Aorta (tissue), 5 donors: ENCODE measurements at places on chromosomes 12 and 14. TPM values are rescaled to one million over a fixed set of nuclear protein-coding genes. Genes with fewer than 3 reads are reported as not detected.

DNA sequence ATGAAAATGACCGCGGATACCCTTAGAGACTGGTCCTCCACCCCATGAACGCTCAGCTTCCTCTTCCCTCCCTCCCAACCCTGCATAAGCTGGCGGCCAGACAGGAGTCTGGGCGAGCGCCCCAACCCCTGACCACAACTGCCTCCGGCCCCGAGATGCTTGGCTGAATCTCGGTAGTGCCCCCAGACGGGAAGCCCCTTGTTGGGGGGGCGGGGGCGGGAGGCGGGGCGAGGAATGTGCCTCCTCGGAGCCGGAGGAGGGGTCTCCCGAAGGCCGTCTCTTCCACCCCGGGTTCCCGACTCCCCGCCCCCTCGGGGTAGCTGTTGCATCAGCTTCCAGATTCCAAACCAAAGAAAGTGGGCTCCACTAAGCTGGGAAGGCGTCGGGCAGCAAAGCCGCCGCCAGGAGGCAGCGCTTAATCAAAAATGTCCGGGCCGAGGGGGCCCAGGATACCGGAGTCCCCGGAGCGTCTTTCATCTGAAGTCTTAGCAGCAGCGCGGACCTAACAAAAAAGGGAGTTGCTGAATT, 7.1 kb upstream of the MRPL52 start:
- peak; percentile 92 for DNase-seq
- H3K4me3 ChIP-seq = peak overlapping the region; percentile 33
- peak overlapping the region; percentile 67 for H3K27ac ChIP-seq
- no peaks in the 10 kb centered on the region for H3K4me1 ChIP-seq
- H3K36me3 ChIP-seq = no peaks in the 10 kb centered on the region
- H3K27me3 ChIP-seq = no peaks in the 10 kb centered on the region

- no peak for DNase-seq
- H3K4me1 ChIP-seq = no peaks in the 10 kb centered on the region
- H3K27ac ChIP-seq = no peak overlapping the region
- H3K4me3 ChIP-seq = no peak overlapping the region
Observed at GRCh38 chr12:12721814-12722434, 4.8 kb downstream of the CDKN1B start.

The TMPRSS12 gene
- not detected for total RNA-seq

DNA sequence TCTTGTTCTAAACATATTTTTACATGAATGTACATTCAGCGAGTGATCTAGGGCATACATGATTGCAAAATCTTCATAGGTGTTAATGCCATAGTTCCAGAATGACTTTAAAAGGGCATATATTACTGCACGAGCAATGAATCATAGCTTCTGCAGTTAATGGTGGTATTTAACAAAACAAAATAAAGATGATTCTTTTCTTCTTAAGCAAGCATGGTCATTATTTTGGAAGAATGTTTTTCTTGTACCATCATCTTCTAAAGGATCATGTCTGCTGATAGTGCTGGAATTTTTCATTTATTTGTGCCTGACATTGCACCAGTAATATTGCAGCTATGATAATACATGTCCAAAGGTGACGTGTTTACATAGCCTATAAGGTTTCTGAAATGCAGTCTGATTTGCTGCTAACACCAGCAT, 388.6 kb downstream of the CCDC91 start:
- H3K27ac ChIP-seq = no peak overlapping the region
- no peak for DNase-seq
- no peak overlapping the region for H3K4me3 ChIP-seq
- H3K4me1 ChIP-seq = no peaks in the 10 kb centered on the region
- H3K27me3 ChIP-seq = no peaks in the 10 kb centered on the region

GRCh38 chr12:105167346-105167745, 59.8 kb downstream of the WASHC4 start:
- no peaks in the 10 kb centered on the region for H3K36me3 ChIP-seq
- H3K27me3 ChIP-seq = no peaks in the 10 kb centered on the region
- no peak for DNase-seq
- H3K4me3 ChIP-seq = no peak overlapping the region
- no peaks in the 10 kb centered on the region for H3K4me1 ChIP-seq

DNA sequence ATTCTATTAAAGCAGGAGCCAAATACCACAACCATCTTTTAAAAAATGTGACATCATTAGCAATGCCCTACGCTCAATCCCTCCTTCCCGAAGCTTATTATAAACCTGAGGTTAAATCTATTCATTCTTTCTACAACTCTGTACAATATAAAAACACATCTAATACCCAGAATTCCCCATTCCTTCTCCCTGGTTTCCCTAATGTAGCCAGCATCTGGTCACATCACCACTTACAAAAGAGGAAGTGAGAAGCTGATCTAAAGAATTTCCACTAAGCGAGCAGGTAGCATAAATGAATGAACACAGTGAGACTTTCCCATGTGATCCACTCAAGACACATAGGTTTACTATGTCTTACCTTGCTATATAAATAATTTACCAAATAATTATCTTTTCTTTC, 90.4 kb downstream of the LRP6 start:
- no peak overlapping the region for H3K27ac ChIP-seq
- no peak overlapping the region for H3K4me3 ChIP-seq
- H3K4me1 ChIP-seq = peaks cover 2% of the 10 kb centered on the region
- DNase-seq = no peak
- peaks cover 2% of the 10 kb centered on the region for H3K36me3 ChIP-seq

GRCh38 chr12:32471591-32472001, 72.2 kb downstream of the FGD4 start:
- H3K27me3 ChIP-seq = no peaks in the 10 kb centered on the region
- no peak overlapping the region for H3K27ac ChIP-seq
- no peak for DNase-seq

DNA sequence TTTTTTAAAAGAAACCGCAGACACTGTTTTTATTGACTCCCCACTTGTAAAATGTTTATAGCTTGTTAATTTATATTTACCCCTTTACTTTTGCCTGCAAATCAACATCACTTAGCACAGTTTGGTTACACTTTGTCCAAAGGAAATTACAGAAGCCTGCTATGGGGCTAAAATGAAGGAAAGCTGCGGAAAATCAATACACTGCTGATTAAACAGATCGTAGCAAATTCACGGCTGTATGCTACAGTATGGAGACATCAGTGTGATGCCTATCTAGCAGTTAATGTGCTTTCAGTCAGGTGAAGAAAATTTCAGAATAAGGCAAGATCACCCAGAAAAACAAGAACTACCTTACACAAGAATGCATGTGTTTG, 110.0 kb downstream of the FOXG1 start:
- DNase-seq = no peak
- no peaks in the 10 kb centered on the region for H3K4me1 ChIP-seq
- H3K27ac ChIP-seq = no peak overlapping the region
- no peaks in the 10 kb centered on the region for H3K27me3 ChIP-seq

The IL31 gene
- total RNA-seq = not detected

DNA sequence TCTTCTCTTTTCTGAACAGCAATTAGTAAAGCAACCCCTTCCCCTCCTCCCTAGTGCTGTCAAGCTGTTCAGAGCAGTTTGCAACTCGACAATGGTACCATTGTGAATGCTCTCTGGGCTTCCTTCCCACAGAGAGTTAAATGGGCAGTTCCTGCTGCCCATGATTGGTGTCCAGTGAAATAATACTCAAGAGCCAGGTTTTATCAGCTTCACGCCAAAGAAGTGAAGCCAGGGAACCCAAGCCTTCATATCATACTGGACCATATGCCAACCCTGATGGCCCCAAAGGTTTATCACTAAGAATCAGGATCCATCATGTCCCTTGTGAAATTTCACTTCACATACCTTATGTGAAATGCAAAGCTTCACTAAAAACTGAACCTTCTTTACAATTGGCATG, 24.7 kb downstream of the INSM2 start:
- no peaks in the 10 kb centered on the region for H3K36me3 ChIP-seq
- no peak overlapping the region for H3K4me3 ChIP-seq
- H3K27me3 ChIP-seq = no peaks in the 10 kb centered on the region
- peaks cover 2% of the 10 kb centered on the region for H3K4me1 ChIP-seq
- no peak overlapping the region for H3K27ac ChIP-seq

DNA sequence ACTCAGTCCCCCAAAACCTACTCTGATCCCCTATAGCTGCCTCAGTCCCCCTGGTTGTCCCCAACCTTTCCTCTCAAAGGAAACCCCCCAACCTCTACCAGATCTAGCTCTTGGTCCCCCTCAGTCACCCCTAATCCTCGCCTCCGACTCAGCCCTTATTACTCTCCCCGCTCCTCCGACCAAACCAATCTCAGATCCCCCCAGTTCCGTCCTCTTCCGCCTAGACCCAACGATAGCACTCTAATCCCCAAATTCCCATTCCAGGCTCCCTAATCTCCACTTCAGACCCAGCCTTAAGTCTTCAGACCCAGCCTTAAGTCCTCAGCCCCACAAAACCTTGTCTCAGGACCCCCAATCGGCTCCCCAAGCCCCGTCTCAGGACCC, 612 bp downstream of the VPS37B start:
- H3K4me3 ChIP-seq = peak overlapping the region; percentile 63
- no peaks in the 10 kb centered on the region for H3K27me3 ChIP-seq
- peaks cover 19% of the 10 kb centered on the region for H3K4me1 ChIP-seq
- H3K36me3 ChIP-seq = no peaks in the 10 kb centered on the region

GRCh38 chr14:21191809-21192446, 36.1 kb upstream of the OR5AU1 start:
- H3K4me1 ChIP-seq = no peaks in the 10 kb centered on the region
- H3K4me3 ChIP-seq = no peak overlapping the region
- H3K27me3 ChIP-seq = no peaks in the 10 kb centered on the region
- DNase-seq = peak; percentile 86
- no peaks in the 10 kb centered on the region for H3K36me3 ChIP-seq

GRCh38 chr14:72064501-72064900, 132.3 kb downstream of the RGS6 start:
- no peaks in the 10 kb centered on the region for H3K4me1 ChIP-seq
- H3K4me3 ChIP-seq = no peak overlapping the region
- no peaks in the 10 kb centered on the region for H3K27me3 ChIP-seq

GRCh38 chr14:76901171-76902055, 75.2 kb downstream of the LRRC74A start:
- no peak for DNase-seq
- H3K4me1 ChIP-seq = peaks cover 3% of the 10 kb centered on the region
- H3K4me3 ChIP-seq = no peak overlapping the region
- no peaks in the 10 kb centered on the region for H3K27me3 ChIP-seq
- no peaks in the 10 kb centered on the region for H3K36me3 ChIP-seq

DNA sequence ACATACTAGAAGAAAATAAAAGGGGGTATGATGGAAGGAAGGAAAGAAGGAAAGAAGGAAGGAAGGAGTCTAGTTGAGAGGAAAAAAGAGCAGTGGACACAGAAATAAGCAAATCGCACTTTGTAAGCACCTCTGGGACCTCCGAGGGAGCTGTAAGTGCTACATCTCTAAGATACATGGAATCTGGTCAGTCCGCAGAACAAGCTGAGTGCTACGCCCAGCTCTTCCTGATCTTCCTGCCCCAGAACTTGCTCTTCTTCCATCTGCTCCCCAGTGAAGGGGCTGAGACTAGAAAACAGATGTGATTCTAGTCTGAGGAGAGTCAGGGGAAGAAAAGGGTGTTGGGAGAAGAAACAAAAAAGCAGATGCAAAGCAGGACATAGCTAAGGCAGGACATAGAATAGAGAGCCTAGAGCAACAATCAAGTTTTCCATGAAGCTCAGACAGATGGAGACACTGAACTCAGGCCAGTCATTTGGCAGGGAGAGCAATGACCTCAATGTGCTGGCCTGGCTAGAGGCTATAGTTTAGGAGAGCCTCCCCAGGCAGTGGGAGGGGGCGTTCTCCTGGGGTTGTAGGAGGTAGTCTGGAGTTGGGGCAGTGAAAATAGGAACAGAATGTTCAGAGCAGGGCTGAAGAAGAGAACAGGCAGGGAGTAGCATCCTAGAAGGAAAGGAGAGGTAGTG, 1.7 kb upstream of the MFAP5 start:
- H3K36me3 ChIP-seq = no peaks in the 10 kb centered on the region
- H3K27me3 ChIP-seq = no peaks in the 10 kb centered on the region
- no peaks in the 10 kb centered on the region for H3K4me1 ChIP-seq

DNA sequence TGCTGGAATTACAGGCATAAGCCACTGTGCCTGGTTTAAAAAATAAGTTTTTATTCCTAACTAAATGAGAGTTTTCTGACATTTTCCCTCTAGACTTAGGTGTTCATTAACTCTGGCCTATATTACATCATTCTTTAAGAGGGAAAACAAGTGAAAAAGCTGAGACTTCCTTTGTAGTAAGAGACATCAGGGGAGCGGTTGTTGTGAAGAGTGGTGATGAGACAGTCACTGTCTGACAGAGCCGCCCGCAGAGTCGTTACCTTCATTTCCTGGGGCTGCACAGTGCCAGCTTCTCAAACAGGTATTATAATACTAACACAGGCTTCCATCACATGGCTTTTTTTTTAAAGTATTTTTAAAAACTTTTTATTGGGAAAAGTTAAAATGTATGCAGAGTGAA, 19.7 kb upstream of the TDRD9 start:
- H3K36me3 ChIP-seq = no peaks in the 10 kb centered on the region
- no peak overlapping the region for H3K27ac ChIP-seq
- DNase-seq = no peak
- no peak overlapping the region for H3K4me3 ChIP-seq
- H3K4me1 ChIP-seq = no peaks in the 10 kb centered on the region

The POLE2 gene
- total RNA-seq = 1.2 TPM

GRCh38 chr12:27277846-27278260, 33.8 kb downstream of the STK38L start:
- H3K36me3 ChIP-seq = no peaks in the 10 kb centered on the region
- no peak overlapping the region for H3K4me3 ChIP-seq
- peak overlapping the region; percentile 95 for H3K27ac ChIP-seq
- no peak for DNase-seq

DNA sequence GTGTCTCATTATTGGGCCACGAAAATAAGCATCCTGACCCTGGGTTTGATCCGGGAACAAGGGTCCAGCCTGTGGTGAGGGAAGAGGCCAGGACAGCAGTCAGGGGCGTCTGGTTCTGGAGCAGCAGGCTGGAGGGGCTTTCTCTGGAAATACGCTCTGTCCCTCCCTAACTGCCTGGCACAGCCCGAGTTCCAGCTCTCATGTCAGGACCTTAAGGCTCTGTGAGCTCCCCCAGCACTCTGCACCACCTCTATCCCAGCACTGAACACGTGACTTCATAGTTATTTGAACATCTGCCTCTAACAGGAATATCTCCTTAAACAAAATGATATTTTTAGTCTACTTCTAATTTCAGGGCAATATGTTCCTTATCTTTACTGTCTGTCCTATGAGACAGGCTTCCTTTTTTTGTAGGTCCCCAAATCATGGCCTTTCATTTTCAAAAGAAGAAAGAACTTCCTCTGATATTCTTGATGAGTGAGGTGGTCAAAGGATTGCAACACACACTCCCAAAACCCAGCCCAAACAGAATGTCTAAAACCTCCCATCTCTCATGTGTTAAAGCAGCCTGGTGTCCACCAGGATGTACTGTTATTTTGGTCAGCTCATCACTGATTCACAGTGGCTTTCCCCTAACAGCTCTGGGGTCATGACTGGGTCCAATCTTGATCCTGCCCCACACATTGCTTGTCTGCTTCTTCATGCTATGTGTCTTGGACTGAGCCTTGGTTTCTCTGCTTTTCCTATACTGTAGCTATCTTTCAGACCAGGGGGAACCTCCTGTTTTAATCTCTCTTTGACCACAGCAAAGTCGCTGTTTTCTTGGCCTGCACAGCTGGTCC, 9.7 kb downstream of the AQP6 start:
- DNase-seq = no peak
- H3K4me3 ChIP-seq = no peak overlapping the region
- no peaks in the 10 kb centered on the region for H3K4me1 ChIP-seq
- no peak overlapping the region for H3K27ac ChIP-seq
- H3K27me3 ChIP-seq = no peaks in the 10 kb centered on the region
- no peaks in the 10 kb centered on the region for H3K36me3 ChIP-seq
